ENCODE measurements at places on chromosomes 5 and 9.

DNA sequence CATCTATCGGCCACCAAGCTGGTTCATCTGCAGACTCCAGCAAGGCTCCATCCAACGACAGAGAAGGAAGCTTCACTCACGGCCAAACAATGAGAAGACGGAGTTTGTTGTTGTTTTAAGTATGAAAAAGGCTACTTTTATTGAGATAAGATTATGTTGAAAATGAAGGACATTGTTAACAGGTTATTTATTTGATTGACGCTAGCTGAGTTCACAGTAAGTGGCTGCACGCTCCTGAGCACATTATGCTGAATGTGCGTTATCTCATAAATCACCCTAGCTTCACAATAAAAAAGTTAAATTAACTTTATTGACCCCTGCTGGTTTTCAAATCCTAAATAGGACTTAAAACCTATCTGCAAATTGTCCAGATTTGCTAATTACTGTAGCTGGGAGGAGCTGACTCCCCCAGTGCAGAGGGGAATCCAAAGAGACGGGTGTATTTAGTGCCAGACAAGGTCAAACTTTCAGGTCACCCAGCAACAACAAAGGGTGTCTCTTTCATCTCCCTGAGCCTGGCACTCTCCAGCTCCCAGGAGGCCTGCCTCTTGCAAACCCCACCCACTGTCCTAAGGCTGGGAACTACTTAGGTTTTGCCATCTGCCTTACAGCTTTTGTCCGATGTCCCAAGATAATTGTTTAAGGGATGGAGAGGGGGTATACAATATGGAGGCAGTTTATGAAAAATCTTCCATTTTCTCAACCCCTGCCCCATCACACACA is 129.2 kb downstream of the ZDHHC21 start:
- DNase-seq, result no peak

GRCh38 chr5:154524859-154525258 is 46.8 kb upstream of the HAND1 start:
- DNase-seq, result no peak

GRCh38 chr5:165029099-165029870 is 1523.9 kb downstream of the MAT2B start:
- no peak for DNase-seq

DNA sequence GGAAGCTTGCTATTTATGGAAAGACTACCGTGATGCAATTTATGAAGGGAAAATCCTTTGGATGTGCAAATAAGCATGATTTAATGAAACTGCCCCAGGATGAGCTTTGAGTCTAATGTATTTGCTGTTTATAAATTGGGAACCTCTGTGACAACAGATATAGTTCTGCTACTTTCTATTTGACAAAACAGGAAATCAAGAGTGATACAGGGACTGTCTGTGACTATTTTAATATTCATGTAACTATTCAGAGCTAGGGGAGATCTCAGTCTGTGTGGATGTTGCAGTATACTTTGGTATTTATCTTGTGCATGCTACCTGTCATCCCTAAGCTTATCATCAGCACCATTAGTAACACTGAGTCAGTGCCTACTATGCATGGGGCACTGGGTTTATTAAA is 132.1 kb downstream of the PDZD2 start:
- DNase-seq, result no peak

DNA sequence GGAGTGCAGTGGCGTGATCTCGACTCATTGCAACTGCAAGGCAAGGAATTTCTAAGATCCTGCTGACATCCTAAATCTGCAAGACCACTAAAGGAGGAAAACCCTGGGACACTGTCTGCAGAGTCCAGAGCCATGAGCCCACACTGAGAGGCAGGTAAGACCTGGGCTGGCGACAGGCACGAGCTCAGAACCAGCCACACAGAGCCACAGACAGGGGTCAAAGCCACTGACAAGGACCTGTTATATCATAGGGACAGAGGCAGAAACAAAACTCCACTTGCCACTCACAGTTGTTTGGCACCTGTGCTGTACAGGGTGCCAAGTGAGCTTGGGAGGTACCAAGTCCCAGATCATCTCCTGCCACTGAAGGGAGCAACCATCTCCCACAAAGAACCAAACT is 34.2 kb downstream of the IPPK start:
- DNase-seq, result no peak

GRCh38 chr9:86163503-86163902 is 64.1 kb upstream of the GOLM1 start:
- DNase-seq, result no peak

GRCh38 chr5:19519448-19519847 is 468.6 kb downstream of the CDH18 start:
- no peak for DNase-seq

DNA sequence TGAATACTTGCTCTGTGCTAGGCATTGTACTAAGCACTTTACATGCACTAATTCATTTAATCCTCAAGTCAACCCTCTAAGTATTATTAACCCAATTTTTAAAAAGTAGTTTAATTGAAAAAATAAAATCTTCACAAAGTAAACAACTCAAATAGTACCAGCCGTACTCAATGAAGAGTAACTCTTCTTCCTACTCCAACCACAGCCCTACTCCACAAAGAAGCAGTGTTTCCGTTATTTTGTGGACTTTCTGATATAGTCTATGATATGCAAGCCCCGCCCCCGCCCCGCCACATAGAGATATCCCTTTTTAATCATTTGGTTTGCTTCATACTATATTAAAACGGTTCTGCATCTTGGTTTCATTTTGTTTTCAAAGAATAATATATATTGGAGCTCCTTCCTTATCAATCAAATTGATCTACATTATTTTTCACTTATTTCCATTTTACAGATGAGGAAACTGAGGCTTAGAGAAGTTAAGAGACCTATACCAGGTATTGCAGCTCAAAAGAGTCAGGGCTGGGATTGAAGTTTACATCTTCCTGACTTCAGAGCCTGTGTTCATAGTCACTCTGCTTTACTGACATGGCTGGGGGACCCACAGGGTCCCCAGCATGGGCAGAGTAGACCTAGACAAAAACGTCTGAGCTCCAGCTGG is 78.6 kb downstream of the PCDH1 start:
- no peak for DNase-seq

DNA sequence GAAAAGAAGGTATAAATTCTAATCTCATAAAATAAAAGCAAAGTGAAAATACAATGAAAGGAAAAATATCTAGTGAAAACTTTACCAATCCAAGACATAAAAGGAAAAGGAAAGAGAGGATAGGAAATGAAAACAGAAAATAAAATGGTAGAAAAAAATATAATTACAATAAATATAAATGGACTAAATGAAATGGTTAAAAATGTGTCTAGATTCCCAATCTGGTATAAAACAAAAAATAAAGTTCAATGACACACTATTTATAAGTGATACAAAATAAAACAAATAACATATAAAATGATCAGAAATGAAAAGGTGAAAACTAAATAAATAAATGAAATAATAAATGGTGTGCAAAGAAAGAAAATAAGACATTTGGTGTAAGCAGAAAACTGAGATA is 516.4 kb upstream of the RORB start:
- DNase-seq, result no peak

GRCh38 chr5:132268769-132269551 is 11.5 kb downstream of the PDLIM4 start:
- DNase-seq, result no peak
